ENCODE measurements at places on chromosomes 6 and 20.

DNA sequence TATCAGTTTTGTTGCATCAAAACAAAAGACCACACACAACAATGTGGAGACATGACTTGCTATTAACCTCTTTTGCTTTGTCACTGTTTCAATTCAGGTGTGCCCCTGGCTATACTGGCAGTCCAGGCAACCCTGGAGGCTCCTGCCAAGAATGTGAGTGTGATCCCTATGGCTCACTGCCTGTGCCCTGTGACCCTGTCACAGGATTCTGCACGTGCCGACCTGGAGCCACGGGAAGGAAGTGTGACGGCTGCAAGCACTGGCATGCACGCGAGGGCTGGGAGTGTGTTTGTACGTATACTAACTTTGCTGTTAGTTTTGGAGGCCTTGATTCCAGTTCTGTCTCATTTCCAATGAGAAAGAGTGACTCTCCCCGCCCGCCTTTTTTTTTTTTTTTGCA lies 356.9 kb downstream of the ARHGAP18 start:
- H3K27me3 ChIP-seq = no peaks in the 10 kb centered on the region
- DNase-seq = no peak
- H3K27ac ChIP-seq = no peak overlapping the region
- no peaks in the 10 kb centered on the region for H3K4me1 ChIP-seq
- H3K4me3 ChIP-seq = no peak overlapping the region

- H3K27me3 ChIP-seq = peaks cover 46% of the 10 kb centered on the region
- H3K36me3 ChIP-seq = no peaks in the 10 kb centered on the region
- H3K27ac ChIP-seq = no peak overlapping the region
- DNase-seq = no peak
Observed at GRCh38 chr20:46255440-46256104, 52.7 kb downstream of the CDH22 start.

DNA sequence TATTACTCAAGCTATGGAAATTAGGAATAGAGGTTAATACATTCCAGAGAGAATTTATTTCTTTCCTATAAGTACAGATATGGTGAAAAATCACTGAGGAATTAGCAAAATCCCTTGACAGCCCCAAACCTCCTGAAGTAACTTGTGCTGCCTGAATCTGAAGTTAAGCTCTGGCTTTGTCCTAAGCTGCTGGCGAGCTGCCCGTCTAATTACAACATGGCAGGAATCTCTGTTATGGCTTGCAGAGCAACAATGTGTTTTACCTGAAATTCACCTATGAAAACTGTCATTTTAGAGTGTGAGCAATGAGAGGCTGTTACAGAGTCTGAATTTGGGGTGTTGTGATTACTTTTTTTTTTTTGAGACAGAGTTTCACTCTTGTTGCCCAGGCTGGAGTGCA lies 22.5 kb upstream of the IYD start:
- H3K4me3 ChIP-seq = no peak overlapping the region
- no peak for DNase-seq
- peaks cover 3% of the 10 kb centered on the region for H3K27me3 ChIP-seq

GRCh38 chr6:163583558-163583957 lies 169.0 kb downstream of the QKI start:
- peaks cover 3% of the 10 kb centered on the region for H3K4me1 ChIP-seq
- no peaks in the 10 kb centered on the region for H3K27me3 ChIP-seq
- DNase-seq = no peak
- no peak overlapping the region for H3K27ac ChIP-seq
- H3K4me3 ChIP-seq = no peak overlapping the region

GRCh38 chr20:41837669-41838224 lies 219.6 kb upstream of the CHD6 start:
- peak overlapping the region; percentile 4 for H3K4me3 ChIP-seq
- H3K36me3 ChIP-seq = no peaks in the 10 kb centered on the region
- DNase-seq = no peak

DNA sequence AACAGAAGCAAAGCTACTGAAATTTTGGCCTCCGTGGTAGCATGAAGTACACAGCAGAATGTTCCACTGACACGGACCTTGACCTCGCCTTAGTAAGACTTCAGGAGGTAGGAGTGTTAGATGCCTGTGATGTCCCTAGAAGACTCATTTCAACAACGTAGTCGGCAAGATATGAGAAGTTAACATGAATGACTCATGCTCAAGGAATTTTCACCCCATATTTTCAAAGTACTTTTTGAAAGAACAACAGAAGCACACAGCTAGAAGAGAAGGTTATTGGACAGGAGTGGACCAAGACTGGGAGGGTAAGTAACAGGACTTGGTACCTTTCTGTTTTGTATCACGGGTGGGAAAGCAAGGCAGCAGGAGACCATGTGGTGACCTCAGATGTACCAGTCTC lies 78.0 kb downstream of the DZANK1 start:
- no peak overlapping the region for H3K27ac ChIP-seq
- H3K27me3 ChIP-seq = no peaks in the 10 kb centered on the region
- peaks cover 7% of the 10 kb centered on the region for H3K36me3 ChIP-seq
- DNase-seq = no peak

- no peak overlapping the region for H3K4me3 ChIP-seq
- H3K27me3 ChIP-seq = no peaks in the 10 kb centered on the region
- peaks cover 23% of the 10 kb centered on the region for H3K4me1 ChIP-seq
- no peak overlapping the region for H3K27ac ChIP-seq
- H3K36me3 ChIP-seq = peaks cover 33% of the 10 kb centered on the region
Observed at GRCh38 chr6:148524976-148525375, 182.3 kb downstream of the SASH1 start.

- H3K4me1 ChIP-seq = peaks cover 10% of the 10 kb centered on the region
- H3K36me3 ChIP-seq = no peaks in the 10 kb centered on the region
- no peak overlapping the region for H3K4me3 ChIP-seq
- H3K27me3 ChIP-seq = no peaks in the 10 kb centered on the region
- no peak for DNase-seq
- H3K27ac ChIP-seq = no peak overlapping the region
Observed at GRCh38 chr6:165117121-165117520, 192.3 kb downstream of the C6orf118 start.

- H3K36me3 ChIP-seq = peaks cover 7% of the 10 kb centered on the region
- no peaks in the 10 kb centered on the region for H3K4me1 ChIP-seq
- H3K27ac ChIP-seq = no peak overlapping the region
- no peak overlapping the region for H3K4me3 ChIP-seq
- H3K27me3 ChIP-seq = no peaks in the 10 kb centered on the region
Observed at GRCh38 chr20:37749620-37750403, 56.0 kb downstream of the CTNNBL1 start.

- no peaks in the 10 kb centered on the region for H3K36me3 ChIP-seq
- H3K4me1 ChIP-seq = peaks cover 10% of the 10 kb centered on the region
- no peak overlapping the region for H3K27ac ChIP-seq
- no peak for DNase-seq
- no peaks in the 10 kb centered on the region for H3K27me3 ChIP-seq
Observed at GRCh38 chr6:21295506-21296240, 297.9 kb upstream of the SOX4 start.

DNA sequence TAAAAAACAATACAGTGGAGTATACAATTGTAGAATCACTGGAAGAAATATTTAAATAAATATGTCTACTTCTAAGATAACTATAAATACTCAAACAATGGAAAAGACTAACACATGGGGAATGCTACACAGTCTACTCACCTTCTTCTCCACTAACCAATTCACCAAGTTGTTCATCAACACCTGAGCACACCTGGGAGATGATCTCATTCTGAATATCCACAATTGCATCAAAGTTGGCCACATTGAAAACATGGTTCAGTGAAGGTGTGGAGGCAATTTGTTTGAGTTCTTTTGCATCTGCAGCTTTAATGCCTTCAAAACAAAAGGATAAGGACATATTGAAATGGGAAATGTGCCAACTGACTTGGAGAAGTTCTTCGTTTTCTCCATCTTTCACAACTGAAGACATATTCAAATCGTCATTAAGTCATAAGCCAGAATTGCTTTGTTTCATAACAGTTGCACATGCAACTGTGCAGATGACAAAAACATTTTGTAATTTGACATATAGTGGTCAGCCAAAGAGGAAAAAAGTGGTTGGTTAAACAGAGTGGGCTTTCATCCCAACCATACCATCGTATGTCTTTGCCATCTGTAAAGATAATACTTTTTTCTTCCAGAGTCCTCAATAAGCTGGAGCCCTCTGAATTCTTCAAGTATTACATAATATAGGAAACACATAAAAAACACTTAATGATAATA lies 17.5 kb downstream of the COL12A1 start:
- H3K4me3 ChIP-seq = no peak overlapping the region
- H3K27me3 ChIP-seq = no peaks in the 10 kb centered on the region
- no peak overlapping the region for H3K27ac ChIP-seq

DNA sequence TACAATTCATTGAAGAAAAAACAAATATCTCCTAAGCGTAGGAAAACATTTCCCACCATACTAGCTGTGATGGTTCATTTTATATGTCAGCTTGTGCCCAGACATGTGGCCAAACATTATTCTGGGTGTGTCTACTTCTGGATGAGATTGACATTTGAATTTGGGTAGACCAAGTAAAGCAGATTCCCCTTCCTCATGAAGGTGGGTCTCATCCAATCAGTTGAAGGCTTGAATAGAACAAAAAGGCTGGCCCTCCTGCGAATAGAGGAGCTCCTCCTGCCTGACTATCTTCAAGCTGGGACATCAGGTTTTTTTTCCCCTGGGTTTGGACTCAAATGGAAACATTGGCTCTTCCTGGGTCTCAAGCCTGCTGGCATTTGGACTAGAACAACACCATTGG lies 113.6 kb downstream of the DHX35 start:
- no peaks in the 10 kb centered on the region for H3K36me3 ChIP-seq
- no peak overlapping the region for H3K4me3 ChIP-seq
- H3K4me1 ChIP-seq = no peaks in the 10 kb centered on the region

- peaks cover 19% of the 10 kb centered on the region for H3K4me1 ChIP-seq
- no peak for DNase-seq
- H3K4me3 ChIP-seq = no peak overlapping the region
- no peak overlapping the region for H3K27ac ChIP-seq
- no peaks in the 10 kb centered on the region for H3K36me3 ChIP-seq
Observed at GRCh38 chr6:100553243-100553642, 88.5 kb upstream of the SIM1 start.

GRCh38 chr20:1491860-1492642 lies 831 bp upstream of the SIRPB2 start:
- no peaks in the 10 kb centered on the region for H3K36me3 ChIP-seq
- DNase-seq = no peak
- peaks cover 30% of the 10 kb centered on the region for H3K27me3 ChIP-seq
- no peaks in the 10 kb centered on the region for H3K4me1 ChIP-seq
- H3K27ac ChIP-seq = no peak overlapping the region

DNA sequence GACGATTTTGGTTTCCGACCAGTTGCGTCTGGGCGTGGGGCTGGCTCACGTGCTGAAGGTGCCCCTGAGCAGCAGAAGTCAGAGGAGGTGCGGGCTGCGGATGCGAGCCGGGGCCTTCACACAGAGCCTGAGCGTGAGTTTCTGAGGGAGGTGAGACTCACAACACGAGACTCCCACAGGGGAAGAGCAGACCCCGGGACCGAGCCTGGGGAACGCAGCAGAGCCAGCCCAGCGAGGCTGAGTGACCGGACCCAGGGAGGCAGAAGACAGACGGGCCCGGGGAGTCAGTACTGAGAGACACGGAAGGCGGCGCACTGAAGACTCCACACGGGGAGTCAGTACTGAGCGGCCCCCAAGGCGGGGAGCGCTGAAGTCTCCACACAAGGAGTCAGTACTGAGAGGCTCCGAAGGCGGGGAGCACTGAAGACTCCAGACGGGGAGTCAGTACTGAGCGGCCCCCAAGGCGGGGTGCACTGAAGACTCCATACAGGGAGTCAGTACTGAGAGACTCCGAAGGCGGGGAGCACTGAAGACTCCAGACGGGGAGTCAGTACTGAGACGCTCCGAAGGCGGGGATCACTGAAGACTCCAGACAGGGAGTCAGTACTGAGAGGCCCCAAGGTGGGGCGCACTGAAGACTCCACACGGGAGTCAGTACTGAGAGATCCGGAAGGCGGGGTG lies 77.8 kb downstream of the DLL1 start:
- no peaks in the 10 kb centered on the region for H3K36me3 ChIP-seq
- DNase-seq = no peak
- peaks cover 23% of the 10 kb centered on the region for H3K27me3 ChIP-seq

DNA sequence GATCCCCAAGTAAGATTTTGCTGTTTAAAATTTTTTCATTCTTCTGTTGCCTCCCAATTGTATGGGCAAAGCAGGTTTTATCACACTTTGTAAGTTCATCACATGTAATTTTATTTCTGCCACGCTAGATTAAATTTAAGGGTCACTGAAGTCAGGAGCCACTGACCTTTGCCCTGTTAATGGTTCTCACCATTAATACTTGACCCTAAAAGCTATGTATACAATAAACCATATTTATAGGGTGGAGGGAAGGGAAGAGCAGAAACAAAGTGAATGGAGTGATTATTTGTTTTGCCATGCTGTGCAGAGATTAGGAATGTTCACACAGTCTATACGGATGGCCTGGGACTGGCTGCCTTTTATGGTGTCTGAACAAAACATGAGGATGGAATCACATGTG lies 186.7 kb downstream of the BMP2 start:
- H3K36me3 ChIP-seq = no peaks in the 10 kb centered on the region
- no peak for DNase-seq
- no peak overlapping the region for H3K4me3 ChIP-seq
- H3K27me3 ChIP-seq = no peaks in the 10 kb centered on the region
- H3K27ac ChIP-seq = no peak overlapping the region
- H3K4me1 ChIP-seq = peaks cover 4% of the 10 kb centered on the region

- H3K4me1 ChIP-seq = peaks cover 12% of the 10 kb centered on the region
- peak overlapping the region; percentile 59 for H3K4me3 ChIP-seq
- DNase-seq = no peak
- no peak overlapping the region for H3K27ac ChIP-seq
Observed at GRCh38 chr6:154996016-154996590, 988 bp downstream of the TIAM2 start.

DNA sequence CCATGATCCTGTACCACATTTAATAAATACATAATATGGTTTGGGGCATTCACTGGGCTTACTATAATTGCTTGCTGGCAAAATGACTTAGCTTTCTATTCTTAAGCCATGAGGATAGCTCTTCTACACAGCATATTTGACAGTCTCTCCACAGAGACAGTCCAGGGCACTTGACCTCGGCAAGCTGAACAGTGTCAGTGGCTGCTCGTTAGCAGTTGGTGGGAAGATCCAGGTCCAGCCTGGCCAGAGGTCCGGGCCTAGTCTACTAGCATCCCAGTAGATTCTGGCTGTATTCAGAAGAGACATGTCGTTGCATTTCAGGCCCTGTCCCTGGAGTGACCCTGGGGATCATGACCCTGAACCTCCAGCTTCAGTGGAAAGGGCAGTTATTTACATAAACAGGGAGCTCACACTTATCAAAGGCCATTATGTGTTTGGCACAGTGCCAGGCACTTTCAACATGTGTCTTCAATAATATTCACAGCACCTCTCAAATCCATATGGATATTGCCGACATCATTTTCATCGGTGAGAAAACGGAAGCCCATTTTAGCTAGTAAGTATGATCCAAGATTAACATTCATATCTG lies 139.0 kb downstream of the IMPG1 start:
- no peak overlapping the region for H3K27ac ChIP-seq
- H3K27me3 ChIP-seq = peaks cover 3% of the 10 kb centered on the region
- peaks cover 21% of the 10 kb centered on the region for H3K4me1 ChIP-seq
- no peak for DNase-seq
- H3K36me3 ChIP-seq = no peaks in the 10 kb centered on the region

GRCh38 chr6:150576651-150577226 lies 22.9 kb upstream of the PLEKHG1 start:
- peaks cover 16% of the 10 kb centered on the region for H3K27me3 ChIP-seq
- no peak overlapping the region for H3K27ac ChIP-seq
- peaks cover 13% of the 10 kb centered on the region for H3K4me1 ChIP-seq
- no peak for DNase-seq
- H3K36me3 ChIP-seq = no peaks in the 10 kb centered on the region

GRCh38 chr6:148831531-148831930 lies 84.7 kb downstream of the UST start:
- no peak for DNase-seq
- no peaks in the 10 kb centered on the region for H3K4me1 ChIP-seq
- no peaks in the 10 kb centered on the region for H3K36me3 ChIP-seq
- peaks cover 3% of the 10 kb centered on the region for H3K27me3 ChIP-seq
- H3K27ac ChIP-seq = no peak overlapping the region
